Activated CD8-positive, alpha-beta T cell treated with anti-CD3 and anti-CD28 coated beads for 36 hours (primary cell): ENCODE measurements at places on chromosomes 13 and 19.

GRCh38 chr19:572743-573518 is 535 bp downstream of the BSG start:
- DNase-seq, result peak; percentile 36

DNA sequence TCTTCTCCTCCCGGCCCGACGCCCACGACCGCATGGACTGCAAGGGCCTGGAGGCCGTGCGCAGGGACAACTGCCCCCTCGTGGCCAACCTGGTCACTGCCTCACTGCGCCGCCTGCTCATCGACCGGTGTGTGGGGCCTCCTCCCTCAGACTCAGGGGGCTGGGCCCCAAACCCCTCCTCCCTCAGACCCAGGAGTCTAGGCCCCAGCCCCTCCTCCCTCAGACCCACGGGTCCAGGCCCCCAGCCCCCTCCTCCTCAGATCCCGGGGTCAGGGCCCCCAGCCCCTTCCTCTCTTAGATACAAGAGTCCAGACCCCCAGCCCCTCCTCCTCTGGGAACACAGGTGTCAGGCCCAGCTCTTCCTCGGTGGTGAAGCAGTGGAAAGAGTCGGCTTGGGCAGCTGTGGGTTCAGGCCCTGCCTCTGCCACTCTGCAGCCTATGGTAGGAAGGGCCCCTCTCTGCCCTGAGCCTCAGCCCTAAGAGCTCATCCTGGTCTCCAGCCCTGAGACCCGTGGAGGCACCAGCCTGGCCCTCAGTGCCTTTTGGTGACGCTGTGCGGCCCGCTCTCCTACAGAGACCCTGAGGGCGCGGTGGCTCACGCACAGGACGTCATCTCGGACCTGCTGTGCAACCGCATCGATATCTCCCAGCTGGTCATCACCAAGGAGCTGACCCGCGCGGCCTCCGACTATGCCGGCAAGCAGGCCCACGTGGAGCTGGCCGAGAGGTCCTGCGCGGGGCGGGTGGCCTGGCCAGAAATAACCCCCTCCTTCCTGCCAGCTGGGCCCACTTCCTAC is 3.7 kb upstream of the SPIB start:
- DNase-seq, result peak; percentile 83

DNA sequence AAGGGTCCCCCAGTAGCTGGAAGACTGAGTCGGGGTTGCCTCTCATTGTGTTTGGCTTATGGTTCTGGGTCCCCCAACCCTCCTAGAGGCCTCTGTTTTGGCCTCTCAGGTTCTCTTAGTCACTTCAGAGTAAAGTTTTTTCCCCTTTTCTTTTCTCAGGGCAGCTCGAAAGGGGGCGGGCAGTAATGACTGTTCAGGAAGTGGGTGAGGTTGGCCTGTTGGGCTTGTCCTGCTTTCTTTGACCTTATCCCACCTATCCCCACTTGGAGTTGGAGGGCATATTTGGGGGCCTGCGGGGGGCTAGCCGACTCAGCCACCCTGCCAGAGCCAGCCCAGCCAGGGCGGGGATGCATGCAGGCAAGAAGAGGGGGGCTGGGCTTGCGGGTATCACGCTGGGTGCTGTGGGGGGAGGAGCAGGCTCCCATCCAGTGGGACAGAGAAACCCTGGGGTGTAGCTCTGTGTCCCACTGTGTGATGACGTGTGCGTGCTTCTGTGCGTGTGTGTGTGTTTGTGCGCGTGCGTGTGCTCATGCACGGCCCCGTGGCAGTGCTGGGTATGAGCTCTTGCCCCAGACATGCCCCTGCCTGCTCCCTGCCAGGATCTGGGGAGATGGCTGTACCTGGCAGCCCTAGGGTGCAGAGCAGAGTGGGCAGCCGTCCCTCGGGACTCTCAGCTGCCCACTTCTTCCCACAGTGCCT is 1.4 kb downstream of the CIC start:
- DNase-seq, result peak; percentile 87

GRCh38 chr13:43232873-43233265 is 209.5 kb downstream of the DNAJC15 start:
- no peak for DNase-seq

DNA sequence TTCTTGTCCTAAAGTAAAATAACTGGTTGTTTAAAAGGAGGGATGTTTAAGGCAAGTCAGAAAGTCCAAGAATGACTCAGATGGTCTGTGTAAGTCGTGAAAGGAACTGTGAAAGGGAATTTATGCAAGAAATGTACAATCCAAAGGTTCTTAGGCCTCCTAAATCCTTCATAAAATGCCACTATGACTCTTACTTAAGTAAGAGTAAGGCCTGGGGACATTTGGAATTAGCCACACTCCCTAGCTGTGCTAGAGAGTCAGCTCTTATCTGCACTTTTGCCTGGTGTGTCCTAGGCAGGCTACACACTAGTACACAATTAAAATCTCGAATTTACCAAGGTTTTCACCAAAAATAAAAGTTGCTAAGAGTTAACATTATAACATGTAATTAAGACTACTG is 686.9 kb downstream of the UQCRFS1 start:
- DNase-seq, result no peak
